ENCODE measurements at places on chromosomes 5 and 9.

DNA sequence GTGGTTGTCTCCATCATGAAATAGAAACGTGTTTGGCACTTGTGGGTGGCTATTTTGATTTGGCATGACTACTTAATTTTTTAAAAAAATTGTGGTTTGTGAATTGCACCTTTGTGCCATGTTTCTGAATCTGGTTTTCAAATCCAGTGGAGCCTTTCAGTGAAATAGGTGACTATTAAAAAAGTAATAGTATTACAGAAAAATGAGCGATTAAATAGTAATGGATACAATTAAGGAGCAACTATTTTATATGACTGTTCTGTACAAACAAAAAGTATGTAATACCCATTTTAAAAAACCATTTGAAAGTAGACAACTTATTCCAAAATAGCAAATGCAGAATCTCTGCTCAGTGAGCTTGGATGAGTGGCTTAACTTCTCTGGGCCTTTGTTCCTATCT lies 3.0 kb downstream of the SOWAHA start:
- no peak for DNase-seq

DNA sequence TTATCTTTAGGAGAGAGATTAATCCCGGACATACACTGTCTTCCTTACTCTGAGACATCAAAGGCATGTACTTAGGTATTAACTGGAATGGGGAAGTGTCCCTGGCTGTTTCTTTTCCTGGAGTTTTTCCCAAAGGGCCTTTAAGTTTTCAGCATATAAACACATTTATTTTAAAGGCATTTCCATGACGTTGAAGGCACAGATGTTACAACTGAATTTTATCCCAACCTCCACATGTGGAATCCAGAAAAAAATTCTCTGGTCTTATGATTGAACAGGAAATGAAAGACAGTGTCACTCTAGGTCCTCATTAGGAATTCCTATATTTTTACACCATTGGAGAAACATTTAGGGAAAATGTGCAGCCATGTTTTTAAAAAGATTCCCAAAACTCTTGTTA lies 41.6 kb upstream of the SHOC1 start:
- no peak for DNase-seq

DNA sequence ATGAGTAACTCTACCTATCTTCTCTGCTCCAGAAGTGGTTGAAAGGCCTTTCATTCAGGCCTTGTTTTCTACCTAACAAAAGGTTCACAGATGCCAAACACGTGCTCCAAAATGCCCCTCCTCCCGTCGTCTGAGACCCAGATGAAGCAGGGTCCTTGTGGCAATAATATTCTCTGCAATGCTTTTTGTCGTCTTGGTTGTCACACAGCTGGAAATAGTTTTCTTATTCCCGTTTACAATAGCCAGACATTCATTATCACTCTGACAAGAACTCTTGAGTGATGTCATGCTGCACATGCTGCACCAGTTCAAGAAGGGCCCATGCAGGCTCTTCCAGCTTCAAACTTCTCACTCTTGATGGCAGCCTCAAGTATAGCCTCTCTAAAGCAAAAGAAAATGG lies 7.8 kb downstream of the LPAR1 start:
- DNase-seq = no peak

GRCh38 chr9:13570068-13570974 lies 290.8 kb upstream of the MPDZ start:
- DNase-seq = no peak

DNA sequence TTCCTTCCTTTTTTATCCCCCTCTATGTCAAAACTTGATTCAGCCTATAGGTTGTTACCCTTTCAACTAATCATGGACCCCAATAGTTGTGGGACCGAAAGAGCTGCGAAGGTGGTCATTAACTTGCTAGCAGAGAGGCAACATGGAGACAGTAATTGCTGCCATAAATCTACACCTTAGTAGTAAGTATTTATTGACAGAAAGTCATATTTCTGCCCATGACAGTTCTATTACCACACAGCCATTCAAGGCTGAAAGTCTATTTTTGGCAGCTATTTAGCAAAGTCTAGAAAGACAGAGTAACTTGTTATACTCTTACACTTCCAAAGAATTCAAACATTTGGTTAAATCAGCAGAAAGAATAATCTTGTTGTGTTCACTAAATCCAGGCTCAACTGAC lies 236.2 kb downstream of the PRELID2 start:
- DNase-seq = no peak

DNA sequence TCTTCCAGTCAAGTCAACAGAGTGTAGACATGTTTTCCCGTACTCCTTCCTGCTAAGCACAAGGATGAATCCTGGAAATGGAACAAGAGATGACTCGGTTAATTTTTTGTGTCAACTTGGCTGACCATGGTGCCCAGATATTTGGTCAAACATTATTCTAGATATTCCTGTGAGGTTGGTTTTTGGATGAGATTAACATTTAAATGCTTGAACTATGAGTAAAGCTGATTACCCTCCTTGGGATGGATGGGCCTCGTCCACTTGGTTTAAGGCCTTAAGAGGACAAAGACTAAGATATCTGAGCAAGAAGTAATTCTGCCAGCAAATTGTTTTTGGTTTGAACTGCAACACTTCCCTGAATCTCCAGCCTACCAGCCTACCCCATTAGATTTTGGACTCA lies 338.1 kb upstream of the MSX2 start:
- no peak for DNase-seq

DNA sequence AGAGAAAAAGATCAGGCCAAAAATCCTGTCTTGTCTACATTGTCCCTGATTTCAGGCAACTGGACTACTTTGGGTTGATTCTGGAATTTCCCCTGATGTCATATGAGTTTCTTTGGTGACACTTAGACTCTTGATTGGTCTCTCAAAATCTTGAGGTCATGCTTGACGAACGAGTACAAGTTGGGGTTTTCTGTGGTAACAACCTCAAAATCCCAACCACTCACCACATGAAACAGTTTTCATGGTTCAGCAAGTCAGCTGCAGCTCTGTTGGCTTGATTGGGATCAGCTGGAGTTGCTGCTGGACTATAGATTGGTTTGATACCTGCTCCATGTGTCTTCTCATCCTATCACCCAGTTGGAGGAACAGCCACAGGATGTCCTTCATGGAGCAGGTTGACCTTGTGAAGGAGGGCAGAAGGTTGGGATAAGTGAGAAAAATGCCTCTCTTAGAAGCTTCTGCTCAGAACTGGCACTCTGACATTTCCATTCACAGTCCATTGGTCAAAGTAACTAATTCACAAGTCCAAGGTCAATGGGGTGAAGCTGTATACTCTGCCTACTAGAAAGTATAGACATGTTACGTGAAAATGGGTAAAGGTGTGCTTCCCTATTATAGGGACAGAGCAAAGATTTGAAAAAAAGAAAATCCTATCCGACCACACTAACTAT lies 284.5 kb downstream of the SH3GL2 start:
- no peak for DNase-seq

GRCh38 chr9:32251539-32251938 lies 132.9 kb upstream of the ACO1 start:
- peak; percentile 86 for DNase-seq

GRCh38 chr9:79060766-79061165 lies 511.0 kb upstream of the TLE4 start:
- DNase-seq = no peak

DNA sequence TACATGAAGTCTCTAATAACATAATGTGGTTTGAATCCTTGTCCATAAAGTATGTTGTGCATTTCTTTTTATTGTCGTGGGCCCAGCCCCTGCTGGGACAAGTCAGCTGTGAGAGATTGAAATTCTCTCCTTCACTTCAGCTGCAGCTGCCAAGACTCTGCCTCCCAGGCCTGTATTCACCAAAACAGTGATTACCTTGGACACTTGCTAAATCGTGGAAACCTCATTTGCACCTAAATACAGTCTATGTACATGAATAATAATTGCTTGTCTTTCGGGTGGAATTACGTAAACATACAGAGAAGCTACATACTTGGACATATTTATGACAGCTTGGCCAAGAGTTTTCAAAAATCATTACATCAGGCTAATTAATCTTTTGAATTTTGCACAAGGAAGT lies 898.5 kb upstream of the SEMA6A start:
- DNase-seq = no peak

- DNase-seq = no peak
Observed at GRCh38 chr9:98064623-98065392, 8.3 kb downstream of the NANS start.

DNA sequence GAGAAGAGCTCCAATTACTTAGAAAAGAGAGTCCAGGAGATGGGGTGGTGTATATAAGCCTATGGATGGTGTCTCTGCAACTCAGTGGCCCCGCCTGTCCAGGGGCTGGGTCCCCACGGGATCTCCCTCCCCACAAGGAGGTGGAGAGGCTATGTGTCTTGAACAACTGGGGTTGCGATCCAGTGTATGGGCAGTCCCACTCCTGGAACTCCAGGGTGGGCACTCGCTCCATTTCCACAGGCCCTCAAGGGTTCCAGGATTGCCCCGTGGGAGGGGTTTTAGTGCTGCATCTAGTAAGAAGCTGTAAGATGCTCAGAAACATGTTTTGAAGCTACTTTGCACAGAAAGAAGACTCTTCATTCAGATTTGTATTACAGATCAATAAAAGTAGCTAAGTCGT lies 558 bp upstream of the SMAD5 start:
- DNase-seq = no peak

- DNase-seq = no peak
Observed at GRCh38 chr5:131821221-131821620, 24.4 kb upstream of the FNIP1 start.

DNA sequence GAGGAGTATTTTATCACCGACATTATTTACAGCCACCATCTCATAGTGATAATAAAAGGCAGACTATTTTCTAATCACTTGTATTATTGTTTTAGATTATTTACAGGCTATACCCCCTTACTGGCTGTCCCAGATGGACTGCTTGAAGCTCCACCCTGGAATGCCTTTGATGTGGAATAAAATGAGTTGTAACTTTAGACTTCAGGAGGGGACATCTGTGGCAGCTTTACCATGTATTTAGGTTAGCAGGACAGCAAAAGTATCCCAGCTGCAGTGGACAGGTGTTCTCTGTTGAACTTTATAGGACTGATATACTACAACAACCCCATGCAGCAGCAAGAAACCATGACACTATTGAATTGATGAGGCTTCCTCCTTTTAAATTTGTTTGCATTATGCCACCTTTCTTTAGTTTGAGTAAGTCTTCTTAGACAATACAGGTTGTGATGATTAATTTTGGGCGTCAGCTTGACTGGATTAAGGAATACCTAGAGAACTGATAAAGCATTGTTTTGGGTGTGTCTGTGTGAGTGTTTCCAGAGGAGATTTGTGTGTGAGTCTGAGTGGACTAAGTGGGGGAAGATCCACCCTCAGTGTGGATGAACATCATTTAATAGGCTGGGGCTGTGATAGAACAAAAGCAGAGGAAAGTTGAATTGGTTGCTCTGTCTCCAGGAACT lies 29.2 kb upstream of the C9orf57 start:
- DNase-seq = peak; percentile 21

DNA sequence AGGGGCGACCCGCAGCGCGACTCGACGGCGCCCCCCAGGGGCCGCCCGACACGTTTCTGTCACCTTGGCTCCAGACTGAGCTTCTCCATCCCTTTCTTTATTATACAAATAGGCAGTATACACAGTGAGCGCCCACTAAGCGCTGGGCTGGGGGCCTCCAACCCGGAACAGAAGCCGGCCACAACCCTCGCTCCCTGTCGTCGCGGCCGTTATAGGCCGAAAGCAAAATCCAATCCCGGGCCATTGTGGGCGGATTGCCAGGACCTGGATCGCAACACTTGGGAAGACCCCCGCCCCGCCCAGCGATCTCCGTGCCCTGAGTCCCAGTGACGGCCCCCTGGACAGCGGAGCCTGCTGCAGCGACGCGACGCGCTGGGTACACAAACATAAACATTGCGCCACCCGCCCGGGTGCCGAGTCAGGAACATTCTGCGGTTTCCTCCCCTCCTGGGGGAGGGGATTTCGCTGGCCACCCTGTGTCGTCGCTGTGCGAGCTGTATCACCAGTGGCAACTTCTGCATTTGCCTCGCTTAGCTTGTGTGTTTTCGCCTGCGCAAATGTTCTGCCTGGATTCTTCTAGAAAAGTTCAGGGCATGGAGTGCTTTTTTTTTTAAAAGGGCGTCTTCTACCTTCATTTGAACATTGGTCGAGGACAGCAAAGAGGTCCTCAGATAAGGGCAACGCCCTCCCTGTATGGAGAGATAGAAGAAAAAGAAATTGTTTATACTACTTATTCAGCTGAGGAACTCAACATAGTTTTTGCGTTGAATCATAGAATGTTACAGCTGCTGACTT lies 1.3 kb upstream of the DUSP1 start:
- DNase-seq = peak; percentile 85

- no peak for DNase-seq
Observed at GRCh38 chr5:80915716-80916115, 44.4 kb upstream of the RASGRF2 start.

DNA sequence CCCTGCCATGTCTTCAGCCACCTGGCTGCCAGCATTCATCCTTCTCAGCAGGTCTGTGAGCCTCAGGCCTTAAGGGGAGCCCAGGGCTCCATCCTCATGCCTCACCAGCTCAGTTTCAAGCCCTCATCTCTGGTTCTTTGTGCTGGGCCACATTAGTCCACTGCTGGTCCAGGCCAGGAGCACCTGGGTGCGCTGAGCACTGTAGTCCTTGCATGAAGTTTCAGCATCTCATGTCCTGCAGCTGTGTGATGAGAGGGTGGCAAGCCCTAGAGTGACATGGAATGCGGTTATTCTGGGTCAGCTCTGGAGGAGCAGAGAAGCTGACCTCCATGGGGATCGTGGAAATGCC lies 42.7 kb downstream of the COL5A1 start:
- DNase-seq = no peak

DNA sequence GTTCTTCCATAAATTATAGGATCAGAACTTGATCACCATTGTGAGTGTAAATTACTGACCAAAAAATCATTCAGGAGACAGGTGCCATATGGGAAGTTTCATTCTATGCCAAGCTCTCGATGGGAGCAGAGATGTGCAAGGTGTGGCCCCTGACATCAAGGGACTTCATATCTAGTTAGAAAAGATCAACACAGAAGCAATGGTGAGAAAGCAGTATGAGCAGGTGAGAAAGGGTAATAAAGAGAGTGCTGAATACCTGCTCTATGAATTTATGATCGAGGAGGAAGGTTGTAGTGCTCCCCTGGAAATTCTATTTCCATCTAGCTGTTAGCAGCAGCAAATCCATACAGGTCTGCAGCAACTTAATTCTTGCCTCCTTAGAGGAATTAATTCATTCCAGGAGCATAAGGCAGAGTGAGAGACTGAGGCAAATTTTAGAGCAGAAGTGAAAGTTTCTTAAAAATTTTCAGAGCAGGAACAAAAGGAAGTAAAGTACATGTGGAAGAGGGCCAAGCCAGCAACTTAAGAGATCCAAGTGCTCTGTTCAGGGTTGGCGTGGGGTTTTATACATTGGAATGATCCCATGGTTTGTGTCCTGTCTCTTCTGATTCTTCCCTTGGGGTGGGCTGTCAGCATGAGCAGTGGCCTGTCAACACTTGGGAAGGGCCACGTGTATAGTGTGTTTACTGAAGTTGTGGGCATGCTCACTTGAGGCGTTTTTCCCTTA lies 181.8 kb downstream of the SAXO1 start:
- no peak for DNase-seq

GRCh38 chr9:72586388-72587130 lies 65.2 kb downstream of the TMC1 start:
- no peak for DNase-seq
